ENCODE measurements at places on chromosomes 4 and X.

DNA sequence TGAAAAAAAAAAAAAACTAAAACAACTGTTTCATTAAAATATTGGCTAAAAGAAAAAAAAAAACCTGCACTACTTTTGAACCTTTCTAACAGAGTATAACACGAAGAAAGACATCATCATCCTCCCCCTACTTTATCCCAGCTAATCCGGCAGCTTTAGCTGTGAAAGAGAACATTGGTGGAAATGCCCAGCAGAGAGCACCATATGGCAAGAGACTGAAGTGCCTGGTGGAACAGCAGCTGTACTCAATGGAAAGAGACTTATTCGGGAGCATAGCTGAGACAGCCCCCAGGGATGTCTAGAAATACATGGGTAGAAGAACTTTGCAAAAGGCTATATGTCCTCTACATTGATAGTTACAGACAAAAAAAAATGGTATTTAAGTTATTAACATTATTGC, 30.3 kb downstream of the STPG2 start:
- DNase-seq: no peak
- no peaks in the 10 kb centered on the region for H3K27me3 ChIP-seq
- no peaks in the 10 kb centered on the region for H3K4me1 ChIP-seq
- H3K4me3 ChIP-seq: no peak overlapping the region
- H3K36me3 ChIP-seq: no peaks in the 10 kb centered on the region
- no peak overlapping the region for H3K27ac ChIP-seq

DNA sequence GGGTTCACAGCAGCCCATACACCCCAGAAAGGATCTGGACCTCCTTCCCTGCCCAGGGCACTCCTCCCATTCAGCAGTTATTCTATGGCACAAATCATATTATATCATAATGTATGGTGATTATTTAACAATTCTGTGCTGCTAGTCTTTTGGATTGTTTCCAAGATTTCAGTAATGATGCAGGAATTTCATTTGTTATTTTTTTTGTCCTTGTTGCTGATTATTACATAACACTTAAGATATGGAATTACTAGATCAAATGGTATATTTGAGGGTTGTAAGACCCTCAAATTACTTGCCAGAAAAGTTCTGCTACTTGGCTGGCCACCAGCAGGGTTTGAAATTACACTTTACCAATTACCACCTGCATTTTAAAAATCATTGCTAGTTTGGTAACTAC, 36.4 kb downstream of the QDPR start:
- H3K27ac ChIP-seq: no peak overlapping the region
- H3K4me3 ChIP-seq: no peak overlapping the region
- H3K36me3 ChIP-seq: no peaks in the 10 kb centered on the region
- DNase-seq: no peak
- no peaks in the 10 kb centered on the region for H3K27me3 ChIP-seq

DNA sequence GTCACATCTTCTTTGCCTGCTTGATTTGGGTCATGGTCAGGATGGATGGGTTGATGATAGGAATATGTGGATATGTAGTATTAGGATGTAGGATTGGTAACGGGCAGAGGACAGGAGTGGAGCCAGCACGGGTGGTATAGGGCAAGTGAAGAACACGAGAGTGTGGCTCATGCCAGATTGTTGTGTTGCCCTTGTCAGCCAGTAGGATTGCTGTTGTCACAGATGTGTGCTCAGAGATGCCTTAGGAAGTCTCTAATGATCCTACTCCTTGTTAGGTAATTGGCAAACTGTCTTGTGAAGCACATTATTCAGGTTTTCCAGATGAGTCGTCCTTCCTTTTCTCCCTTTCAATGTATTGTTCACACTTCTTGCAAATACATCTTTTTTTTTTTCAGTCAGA, 5.5 kb downstream of the ATP10D start:
- H3K4me1 ChIP-seq: no peaks in the 10 kb centered on the region
- no peak overlapping the region for H3K4me3 ChIP-seq
- H3K27me3 ChIP-seq: no peaks in the 10 kb centered on the region
- DNase-seq: no peak
- H3K36me3 ChIP-seq: no peaks in the 10 kb centered on the region

DNA sequence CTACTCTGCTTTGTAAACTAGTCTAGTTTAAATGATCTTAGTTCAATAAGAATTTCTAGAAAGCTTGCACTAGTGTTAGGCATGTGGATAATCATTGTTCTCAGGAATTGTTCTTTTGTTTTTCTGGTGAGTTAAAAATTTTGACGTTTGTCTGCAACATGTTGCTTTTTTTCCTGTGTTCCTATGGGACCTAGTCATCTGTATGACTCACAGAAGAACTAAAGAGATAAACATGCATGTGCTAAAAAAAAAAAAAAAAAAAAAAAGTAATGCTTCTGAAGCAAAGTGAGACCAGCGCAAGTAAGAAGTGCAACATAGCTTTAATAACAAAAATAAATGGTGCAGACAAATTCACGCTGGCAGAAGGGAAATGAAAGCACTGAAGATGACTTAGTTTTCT, 471.2 kb downstream of the IQCM start:
- no peaks in the 10 kb centered on the region for H3K27me3 ChIP-seq
- no peak overlapping the region for H3K27ac ChIP-seq
- no peaks in the 10 kb centered on the region for H3K36me3 ChIP-seq
- no peak overlapping the region for H3K4me3 ChIP-seq

DNA sequence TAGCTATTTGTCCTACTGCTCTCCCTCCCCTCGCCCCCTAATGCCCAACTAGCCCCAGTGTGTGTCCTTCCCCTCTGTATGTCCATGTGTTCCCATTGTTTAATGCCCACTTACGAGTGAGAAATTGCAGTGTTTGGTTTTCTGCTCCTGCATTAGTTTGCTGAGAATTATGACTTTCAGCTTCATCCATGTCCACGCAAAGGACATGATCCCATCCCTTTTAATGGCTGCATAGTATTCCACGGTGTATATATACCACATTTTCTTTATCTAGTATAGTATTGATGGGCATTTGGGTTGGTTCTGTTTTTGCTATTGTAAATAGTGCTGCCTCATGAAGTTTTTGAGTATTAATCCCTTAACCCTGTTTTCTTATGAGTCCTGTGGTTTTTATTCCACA, 33.6 kb upstream of the CFAP299 start:
- no peak overlapping the region for H3K4me3 ChIP-seq
- no peaks in the 10 kb centered on the region for H3K36me3 ChIP-seq
- DNase-seq: no peak
- no peaks in the 10 kb centered on the region for H3K4me1 ChIP-seq

Data from right atrium auricular region (tissue), 2 donors.